ENCODE measurements at places on chromosomes 16 and 17.

- DNase-seq: no peak
Observed at GRCh38 chr16:89481356-89481955, 8.9 kb downstream of the ANKRD11 start.

DNA sequence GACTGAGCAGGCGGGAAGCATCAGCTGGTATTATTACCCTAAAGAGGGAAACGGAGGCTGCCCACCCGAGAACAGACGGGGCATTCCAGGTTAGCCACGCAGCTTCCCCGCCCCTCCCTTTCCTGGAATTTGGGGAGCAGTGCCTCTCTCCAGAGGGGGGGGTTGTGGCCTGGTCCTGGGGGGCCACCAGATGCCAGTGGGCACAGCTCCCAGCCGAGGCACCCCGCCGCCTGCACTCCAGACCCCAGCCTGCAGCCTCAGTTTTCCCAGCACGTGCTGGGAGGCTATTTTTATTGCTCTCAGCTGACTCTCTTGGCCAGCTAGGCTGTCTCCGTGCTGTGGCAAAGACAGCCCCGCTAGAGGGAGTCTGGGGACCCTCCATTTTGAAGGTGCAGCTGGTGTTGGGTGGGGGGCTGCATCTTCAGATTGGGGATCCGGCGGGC lies 62.7 kb upstream of the GSE1 start:
- DNase-seq: no peak

GRCh38 chr17:71395901-71396300 lies 724.9 kb upstream of the SOX9 start:
- no peak for DNase-seq

- no peak for DNase-seq
Observed at GRCh38 chr16:85314512-85314971, 202.3 kb upstream of the CIBAR2 start.

GRCh38 chr16:79627092-79627491 lies 26.6 kb upstream of the MAF start:
- no peak for DNase-seq

- DNase-seq: no peak
Observed at GRCh38 chr16:12320298-12320706, 343.8 kb downstream of the SNX29 start.

DNA sequence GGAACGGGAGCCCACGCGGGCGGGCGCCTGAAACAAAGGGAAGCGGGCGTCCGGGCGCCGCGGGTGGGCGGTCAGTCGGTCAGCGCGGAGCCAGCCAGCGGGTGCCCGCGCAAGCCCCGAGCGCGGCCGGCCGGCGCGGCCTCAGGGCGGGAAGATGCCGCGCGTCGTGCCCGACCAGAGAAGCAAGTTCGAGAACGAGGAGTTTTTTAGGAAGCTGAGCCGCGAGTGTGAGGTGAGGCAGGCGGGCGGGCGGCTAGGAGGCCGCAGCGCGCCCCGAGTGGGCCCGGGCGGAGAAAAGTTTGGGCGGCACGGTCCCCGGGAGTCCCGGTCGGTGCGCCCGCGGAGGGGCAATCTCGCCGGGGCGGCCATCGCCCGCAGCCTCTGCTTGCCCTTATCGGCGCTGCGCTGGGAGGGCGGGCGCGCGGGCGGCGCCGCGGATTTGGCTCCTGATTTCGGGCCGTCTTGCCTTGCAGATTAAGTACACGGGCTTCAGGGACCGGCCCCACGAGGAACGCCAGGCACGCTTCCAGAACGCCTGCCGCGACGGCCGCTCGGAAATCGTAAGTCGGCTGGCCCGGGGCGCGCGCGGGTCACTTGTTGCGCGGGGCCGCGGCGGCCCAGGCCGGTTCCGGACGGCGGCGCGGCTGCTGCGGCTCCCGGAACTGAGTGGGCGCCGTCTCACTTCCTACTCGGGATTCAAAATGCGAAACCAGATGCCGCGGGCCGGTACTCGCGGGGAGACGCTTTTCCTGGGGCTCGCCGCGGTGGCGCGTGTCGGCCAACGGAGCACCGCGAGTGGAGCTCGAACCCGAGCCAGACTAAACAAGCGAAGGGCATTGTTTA lies 526 bp downstream of the CBFB start:
- peak; percentile 39 for DNase-seq

DNA sequence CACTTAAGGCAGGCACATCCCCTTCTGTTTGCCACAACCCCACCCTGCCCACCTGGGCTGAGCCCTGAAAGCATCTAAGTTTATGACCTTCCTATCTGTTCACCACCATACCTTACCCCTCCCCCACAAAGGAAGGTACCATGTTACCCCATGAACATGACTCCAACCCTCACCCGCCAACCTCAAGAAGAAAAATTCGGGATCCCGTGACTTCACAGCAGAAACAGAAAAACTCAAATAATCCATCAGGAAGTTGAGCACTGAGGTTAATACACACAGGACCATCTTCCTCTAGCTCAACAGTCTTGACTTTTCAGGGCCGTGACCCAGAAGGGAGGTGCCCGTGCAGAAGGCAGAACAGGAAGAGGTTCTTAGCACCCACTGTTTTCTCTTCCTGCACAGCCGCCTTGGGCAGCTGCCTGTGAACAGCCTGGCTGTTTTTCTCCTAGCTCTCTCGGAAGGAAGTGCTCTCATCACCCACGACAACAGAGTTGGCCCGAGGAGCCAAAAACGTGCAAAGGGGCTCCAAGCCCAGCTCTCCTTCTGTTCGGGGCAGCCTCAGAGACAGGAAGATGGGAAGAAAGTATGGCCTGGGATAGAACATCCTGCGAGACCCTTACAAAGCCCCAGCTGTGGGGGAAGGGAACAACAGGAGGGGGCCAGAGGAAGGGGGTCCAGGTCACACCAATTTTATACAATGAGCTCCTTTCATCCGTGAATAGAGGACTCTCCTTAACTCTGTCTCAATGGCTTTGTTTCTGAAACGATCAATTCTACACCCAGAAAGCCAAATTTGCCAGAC lies 101.1 kb downstream of the XYLT1 start:
- peak; percentile 69 for DNase-seq

DNA sequence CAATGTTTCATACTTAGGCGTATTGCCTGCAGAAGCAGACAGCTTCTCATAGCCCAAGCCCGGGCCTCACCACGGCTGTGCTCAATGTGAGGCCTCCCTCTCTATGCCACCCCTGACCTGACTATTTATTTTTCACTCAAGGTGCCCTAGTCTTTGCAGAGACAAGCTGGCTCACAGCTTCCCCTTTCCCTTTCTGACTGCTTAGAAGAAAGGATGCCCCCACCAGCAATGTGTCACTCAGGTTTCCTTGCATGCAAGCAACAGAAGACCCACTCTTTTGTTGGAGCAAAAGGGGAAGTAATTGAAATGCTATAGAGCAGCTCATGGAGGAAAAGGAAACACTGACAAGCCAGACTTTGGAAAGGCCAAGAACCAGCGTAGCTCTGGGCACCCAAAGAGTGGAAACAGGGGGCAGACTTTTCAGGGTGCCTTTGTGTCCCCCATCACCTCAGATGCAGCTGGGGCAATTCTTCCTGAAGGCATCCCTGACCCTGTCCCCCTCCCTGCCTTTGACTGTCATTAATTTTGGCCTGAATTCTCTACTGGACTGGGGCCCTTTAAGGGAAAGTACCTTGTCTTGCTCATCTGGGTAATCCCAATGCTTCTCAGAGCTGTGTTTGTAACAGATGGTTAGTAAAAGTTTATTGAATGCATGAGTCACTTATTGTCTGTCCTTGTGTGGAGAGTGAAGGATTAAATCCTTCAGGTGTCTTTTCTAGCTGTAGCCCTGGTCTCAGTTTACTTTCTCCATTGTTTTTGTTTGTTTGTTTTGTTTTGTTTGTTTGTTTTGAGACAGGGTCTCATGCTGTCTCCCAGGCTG lies 17.8 kb downstream of the RGS9 start:
- DNase-seq: no peak

- no peak for DNase-seq
Observed at GRCh38 chr17:79826204-79826680, 13.0 kb downstream of the CBX4 start.

DNA sequence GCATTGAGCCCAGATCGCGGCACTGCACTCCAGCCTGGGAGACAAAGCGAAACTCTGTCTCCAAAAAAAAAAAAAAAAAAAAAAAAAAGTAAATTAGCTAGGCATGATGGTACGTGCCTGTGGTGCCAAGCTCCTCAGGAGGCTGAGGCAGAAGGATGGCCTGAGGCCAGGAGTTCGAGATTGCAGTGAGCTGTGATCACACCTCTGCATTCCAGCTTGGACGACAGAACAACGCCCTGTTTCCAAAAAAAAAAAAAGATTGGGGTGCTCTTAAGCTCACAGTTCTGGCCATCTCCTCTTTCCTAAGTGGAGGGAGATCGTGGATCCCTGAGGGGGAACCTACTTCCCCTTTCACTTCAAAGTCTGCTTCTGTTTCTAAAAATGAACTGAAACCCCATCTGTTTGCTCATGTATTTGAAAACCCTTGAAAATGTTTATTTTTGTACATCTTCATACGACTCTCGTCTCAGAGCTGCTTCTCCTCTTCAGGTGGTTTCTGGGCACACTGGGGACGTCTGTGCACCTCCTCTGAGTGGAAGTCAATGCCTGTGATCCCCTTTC lies 138.8 kb downstream of the PRKCA start:
- DNase-seq: no peak

DNA sequence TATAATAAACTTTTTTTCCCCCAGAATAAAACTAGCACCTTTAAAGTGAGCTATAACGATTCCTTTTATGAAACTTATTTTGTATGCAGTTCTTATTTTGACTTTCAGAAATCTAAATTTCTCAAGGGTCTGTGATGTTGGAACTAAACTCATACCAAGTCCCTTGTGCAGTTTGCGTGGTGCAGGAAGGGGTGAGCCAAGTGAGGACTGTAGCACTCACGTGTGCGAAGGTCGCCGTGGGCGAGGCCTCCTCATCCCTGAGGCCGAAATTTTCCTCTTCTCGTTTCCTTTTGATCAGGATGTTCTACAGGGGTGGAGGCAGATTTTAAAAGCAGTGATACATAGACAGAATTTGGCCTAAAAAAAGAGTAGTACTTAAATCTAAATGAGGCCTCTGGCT lies 73.7 kb downstream of the RPTOR start:
- no peak for DNase-seq

GRCh38 chr17:69480245-69480644 lies 65.7 kb downstream of the MAP2K6 start:
- no peak for DNase-seq

- DNase-seq: no peak
Observed at GRCh38 chr17:29368926-29369325, 21.2 kb upstream of the TAOK1 start.

DNA sequence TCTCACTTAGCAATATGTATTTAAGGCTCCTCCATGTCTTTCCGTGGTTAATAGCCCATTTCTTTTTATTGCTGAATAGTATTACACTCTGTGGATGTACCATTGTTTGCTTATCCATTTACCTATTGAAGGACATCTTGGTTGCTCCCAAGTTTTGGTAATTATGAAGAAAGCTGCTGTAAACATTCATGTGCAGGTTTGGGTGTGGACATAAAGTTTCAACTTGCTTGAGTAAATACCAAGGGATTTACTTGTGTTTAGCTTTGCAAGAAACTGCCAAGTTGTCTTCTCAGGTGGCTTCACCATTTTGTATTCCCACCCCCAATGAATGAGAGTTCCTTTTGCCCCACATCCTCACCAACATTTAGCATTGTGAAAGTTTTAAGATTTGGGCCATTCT lies 9.5 kb downstream of the LRRC36 start:
- no peak for DNase-seq

- DNase-seq: no peak
Observed at GRCh38 chr17:67435786-67436185, 58.7 kb downstream of the PITPNC1 start.

DNA sequence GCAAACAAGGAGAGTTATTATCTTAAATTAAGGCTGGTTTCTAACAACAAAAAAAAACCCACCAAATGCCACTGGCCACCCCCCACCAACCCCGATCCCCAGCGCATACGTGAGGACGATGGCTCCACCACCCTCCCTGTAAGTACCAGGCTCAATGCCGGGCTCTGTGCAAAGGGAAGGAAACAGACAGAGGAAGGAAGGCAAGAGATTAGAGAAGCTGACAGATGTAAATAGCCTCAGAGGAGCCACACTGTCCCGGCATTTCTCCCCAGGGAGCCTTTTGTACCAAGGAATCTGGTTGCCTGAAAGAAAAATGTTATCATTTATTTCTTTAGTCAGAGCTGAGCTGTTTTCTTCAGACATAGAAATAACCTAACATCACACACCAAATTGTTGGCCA lies 13.1 kb downstream of the SOST start:
- no peak for DNase-seq

GRCh38 chr17:28745786-28746411 lies 2.1 kb downstream of the TRAF4 start:
- DNase-seq: no peak

DNA sequence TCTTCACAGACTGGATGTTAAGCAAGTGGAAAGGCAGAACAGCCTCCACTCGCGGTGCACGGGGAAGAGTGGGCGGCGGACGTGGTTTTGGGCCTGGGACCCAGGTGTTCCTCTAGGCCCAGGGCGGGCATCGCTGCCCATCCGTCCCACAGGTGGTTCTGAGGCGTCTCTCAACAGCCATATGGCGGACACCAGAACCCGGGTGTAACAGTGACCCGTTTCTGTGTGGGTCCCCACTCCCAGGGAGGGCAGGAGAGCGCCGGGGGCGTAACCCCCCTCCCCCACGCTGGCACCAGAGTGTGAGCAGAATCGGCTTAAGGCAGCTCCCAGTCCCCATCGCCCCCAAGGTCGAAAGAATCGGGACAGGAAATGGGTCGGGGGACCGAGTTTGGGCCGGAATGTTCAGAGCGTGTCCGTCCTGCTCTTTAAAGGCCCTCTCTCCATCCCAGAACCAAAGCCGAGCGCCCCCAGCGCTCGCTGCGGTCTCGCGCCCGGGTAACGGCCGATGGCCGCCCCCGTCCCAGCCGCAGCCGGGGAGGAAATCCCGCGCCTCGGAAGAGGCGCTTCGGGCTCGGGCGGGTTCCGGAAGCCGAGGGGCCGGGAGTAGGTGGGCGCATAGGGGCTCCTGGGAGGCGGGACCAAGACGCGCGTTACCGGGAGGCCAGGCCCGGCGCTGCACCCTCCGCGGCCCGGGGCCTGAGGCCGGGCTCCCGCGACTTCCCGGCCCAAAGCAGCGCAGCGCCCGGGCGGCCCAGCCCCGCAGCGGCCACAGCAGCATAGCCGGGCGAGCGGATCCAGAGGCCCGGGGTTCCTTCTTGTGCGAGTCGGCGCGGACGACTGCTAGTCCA lies at the start of gene TK2:
Gene TK2, minus strand, starts transcription at position 839 of the 848 bp plus-strand sequence. Its CDS starts 61 bp downstream, at position 778.
- DNase-seq: peak; percentile 34

DNA sequence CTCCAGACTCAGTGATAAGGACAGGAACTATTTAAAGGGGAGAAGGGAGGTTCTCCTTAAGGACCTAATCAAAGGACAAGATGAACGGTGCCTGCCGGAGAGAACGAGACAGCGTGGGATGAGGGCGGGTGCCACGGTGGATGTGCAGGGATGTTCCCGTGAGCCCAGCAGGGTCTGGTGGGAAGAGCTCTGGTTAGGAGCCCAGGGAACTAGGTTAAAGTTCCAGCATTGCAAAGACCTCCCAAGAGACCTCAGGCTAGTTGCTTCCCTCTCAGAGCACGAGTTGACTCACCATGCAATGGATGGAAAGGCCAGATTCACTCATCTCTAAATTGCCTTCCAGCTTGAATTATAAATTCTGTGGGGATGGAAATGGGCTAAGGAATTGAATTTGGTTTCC lies 14.7 kb downstream of the CCR7 start:
- DNase-seq: no peak
